ENCODE measurements at places on chromosomes 2 and 18.

- H3K36me3 ChIP-seq = peaks cover 24% of the 10 kb centered on the region
- no peak overlapping the region for H3K4me3 ChIP-seq
- H3K27me3 ChIP-seq = no peaks in the 10 kb centered on the region
- no peak for DNase-seq
- no peak overlapping the region for H3K27ac ChIP-seq
These were observed 47.5 kb downstream of the THUMPD2 start for GRCh38 chr2:39731546-39731945.

GRCh38 chr2:73856214-73856613 lies 27.5 kb downstream of the STAMBP start:
- DNase-seq = no peak
- H3K27me3 ChIP-seq = no peaks in the 10 kb centered on the region
- H3K4me3 ChIP-seq = no peak overlapping the region
- H3K4me1 ChIP-seq = peaks cover 24% of the 10 kb centered on the region
- H3K27ac ChIP-seq = no peak overlapping the region

DNA sequence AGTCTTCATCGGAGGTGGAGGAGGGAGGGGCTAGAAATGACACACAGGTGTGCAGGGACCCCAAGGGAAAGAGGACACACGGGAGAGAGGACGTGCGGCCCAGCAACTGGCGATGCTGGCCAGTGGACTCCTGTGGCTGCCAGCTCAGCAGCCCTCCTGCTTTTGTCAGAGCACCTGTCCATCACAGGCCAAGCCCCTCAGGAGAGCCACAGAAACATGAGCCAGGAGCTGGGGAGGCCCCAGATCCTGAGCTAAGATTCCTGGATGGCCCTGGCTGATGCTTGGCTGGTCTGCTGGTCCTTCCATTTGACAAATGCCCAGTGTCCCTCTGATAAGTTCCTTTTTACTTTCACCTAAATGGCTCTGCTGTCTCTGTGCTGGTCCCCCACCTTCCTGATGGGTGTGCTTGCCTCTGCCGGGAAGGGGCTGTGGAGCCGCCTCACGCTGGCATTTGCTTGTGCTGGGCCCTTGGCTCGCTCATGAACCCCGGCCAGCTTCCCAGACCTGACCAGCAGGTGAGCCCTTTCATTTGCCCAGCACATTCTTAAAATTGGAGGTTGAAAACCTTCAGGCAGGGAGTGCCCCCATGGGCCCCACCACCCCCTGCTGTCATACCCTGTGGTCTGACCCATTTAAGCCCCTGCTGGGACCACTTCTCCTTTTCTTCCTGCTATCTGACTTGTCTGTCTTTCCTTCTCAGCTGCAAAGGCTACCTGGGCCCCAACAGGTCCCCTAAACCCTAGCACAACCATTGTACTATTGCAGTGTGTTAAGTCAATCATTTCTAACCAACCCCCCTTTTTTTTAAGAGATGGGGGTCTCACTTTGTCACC lies 37.3 kb downstream of the CYP27C1 start:
- no peak overlapping the region for H3K27ac ChIP-seq
- no peak for DNase-seq
- H3K4me1 ChIP-seq = peaks cover 7% of the 10 kb centered on the region
- peaks cover 36% of the 10 kb centered on the region for H3K27me3 ChIP-seq
- H3K4me3 ChIP-seq = no peak overlapping the region

DNA sequence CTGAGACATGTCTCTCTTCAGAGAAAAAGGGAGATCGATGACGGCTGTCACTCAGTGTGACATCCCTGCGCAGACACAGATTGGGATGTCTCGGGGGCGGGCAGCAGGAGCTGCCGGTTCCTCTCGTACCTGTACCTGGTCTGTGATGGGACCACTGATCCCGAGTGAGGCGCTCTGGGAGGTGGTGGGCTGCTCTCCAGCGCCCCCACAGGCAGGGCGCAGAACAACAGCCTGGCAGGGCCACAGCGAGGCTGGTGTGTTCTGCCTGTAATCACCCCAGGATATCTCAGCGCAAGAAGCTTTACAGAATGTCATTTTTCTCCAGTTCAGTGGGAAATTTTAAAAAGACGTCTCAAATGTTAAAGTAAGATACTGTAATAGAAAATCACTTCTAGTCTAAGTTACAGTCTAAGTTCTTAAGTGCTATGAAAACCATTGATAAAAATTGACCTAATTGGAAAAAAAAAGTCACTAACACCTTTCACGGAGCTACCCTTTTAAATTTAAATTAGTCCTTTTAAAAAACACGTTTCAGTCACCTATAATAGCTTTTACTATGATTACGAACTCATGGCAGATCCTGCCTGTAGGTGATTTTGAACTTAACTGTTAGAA lies 189.8 kb downstream of the SNTG2 start:
- no peak overlapping the region for H3K27ac ChIP-seq
- no peaks in the 10 kb centered on the region for H3K27me3 ChIP-seq
- H3K4me3 ChIP-seq = no peak overlapping the region
- no peaks in the 10 kb centered on the region for H3K36me3 ChIP-seq

DNA sequence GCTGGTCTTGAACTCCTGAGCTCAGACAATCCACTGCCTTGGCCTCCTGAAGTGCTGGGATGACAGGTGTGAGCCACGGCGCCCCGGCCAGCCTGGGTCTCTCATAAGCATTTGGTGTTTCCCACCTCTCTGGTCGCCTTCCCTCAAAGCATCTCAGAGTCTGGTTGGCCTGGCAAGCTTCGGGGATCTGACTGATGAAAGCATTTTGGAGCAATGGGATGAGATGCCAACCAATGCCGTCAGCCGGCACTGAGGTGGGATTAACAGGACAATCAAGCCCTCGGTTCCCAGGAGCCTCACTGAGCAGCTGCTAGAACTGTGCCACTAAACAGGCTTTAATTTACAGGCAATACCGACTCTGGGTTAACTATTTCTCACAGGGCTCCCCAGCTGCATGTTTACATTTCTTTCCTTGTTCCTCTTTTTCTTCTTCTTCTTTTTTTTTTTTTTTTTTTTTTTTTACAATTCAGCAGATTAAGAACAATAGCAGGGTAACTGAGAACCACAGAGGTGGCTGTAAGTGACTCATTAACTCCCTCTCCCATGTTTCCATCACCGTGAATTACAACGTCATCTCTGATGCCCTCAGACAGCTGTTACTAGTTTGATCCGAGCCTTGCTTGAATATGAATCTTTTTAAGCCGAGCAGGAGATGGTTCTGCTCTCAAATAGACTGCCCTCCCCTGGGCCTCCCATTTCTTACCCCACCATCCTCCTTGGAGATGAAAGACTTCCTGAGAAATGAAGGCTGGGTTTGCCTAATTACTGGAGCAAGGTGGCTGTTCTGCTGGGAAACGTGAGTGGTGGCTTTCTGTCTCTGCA lies 37.9 kb downstream of the ODC1 start:
- H3K4me1 ChIP-seq = peaks cover 39% of the 10 kb centered on the region
- no peak for DNase-seq
- peaks cover 3% of the 10 kb centered on the region for H3K36me3 ChIP-seq
- H3K27ac ChIP-seq = no peak overlapping the region

GRCh38 chr2:207944979-207945600 lies 80.2 kb downstream of the PLEKHM3 start:
- DNase-seq = no peak
- H3K4me1 ChIP-seq = no peaks in the 10 kb centered on the region
- no peaks in the 10 kb centered on the region for H3K36me3 ChIP-seq

DNA sequence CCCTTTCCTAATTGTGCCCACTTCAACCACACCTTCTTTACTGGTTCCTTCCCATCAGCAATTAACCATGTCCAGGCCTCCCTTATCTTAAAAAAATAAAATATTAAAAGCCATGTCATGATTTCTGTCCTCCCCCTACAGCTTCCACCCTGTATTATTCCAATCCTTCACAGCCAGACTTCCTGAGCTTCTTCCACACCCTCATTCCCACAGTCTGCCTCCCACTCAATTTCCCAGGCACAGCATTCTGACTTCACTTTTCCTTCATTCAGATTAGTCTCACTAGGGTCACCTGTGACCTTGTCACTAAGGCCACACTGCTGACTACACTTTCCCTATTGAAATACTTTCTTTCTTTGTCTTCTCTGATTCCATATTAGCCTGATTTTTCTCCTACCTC lies 159.4 kb downstream of the DIS3L2 start:
- no peak overlapping the region for H3K4me3 ChIP-seq
- no peaks in the 10 kb centered on the region for H3K36me3 ChIP-seq
- no peaks in the 10 kb centered on the region for H3K4me1 ChIP-seq

- no peak for DNase-seq
- peaks cover 4% of the 10 kb centered on the region for H3K4me1 ChIP-seq
These were observed 154.1 kb downstream of the DPP4 start for GRCh38 chr2:161919873-161920272.

GRCh38 chr2:96146881-96147592 lies 1.8 kb upstream of the DUSP2 start:
- peak overlapping the region; percentile 91 for H3K27ac ChIP-seq
- peaks cover 75% of the 10 kb centered on the region for H3K4me1 ChIP-seq
- no peaks in the 10 kb centered on the region for H3K27me3 ChIP-seq
- peaks cover 17% of the 10 kb centered on the region for H3K36me3 ChIP-seq

- DNase-seq = no peak
- H3K27me3 ChIP-seq = peaks cover 13% of the 10 kb centered on the region
- peaks cover 40% of the 10 kb centered on the region for H3K4me1 ChIP-seq
- no peak overlapping the region for H3K4me3 ChIP-seq
- H3K36me3 ChIP-seq = peaks cover 8% of the 10 kb centered on the region
These were observed 60.1 kb downstream of the ST3GAL5 start for GRCh38 chr2:85828725-85829124.

GRCh38 chr2:218403810-218404209 lies 4.1 kb downstream of the CTDSP1 start:
- no peak overlapping the region for H3K4me3 ChIP-seq
- H3K27me3 ChIP-seq = no peaks in the 10 kb centered on the region
- H3K36me3 ChIP-seq = peaks cover 19% of the 10 kb centered on the region
- DNase-seq = no peak
- H3K27ac ChIP-seq = peak overlapping the region; percentile 41

DNA sequence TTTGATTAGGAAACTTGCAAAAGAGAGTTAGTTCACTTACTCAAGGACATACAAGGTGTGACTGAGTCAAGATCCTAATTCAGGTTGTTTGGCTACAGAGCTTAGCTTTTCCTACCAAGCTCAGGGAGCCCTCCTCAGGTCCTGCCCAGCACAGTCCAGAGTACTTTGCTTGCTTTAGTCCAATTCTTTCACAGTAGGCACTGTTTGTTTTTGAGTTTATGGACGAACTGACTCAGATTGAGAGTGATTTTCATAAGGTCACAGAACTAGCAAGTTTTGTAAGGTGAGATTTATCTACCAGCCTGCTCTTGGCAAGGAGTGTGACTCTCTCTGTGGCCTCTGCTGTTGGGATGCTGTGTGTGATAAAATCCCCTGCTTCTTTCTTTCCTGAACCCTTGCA lies 310.5 kb downstream of the PTPRM start:
- DNase-seq = no peak
- no peak overlapping the region for H3K4me3 ChIP-seq
- H3K4me1 ChIP-seq = no peaks in the 10 kb centered on the region

- H3K27ac ChIP-seq = no peak overlapping the region
- peaks cover 16% of the 10 kb centered on the region for H3K27me3 ChIP-seq
- H3K36me3 ChIP-seq = no peaks in the 10 kb centered on the region
- H3K4me1 ChIP-seq = no peaks in the 10 kb centered on the region
- no peak for DNase-seq
These were observed 3.9 kb downstream of the MAP3K19 start for GRCh38 chr2:135043345-135043744.

DNA sequence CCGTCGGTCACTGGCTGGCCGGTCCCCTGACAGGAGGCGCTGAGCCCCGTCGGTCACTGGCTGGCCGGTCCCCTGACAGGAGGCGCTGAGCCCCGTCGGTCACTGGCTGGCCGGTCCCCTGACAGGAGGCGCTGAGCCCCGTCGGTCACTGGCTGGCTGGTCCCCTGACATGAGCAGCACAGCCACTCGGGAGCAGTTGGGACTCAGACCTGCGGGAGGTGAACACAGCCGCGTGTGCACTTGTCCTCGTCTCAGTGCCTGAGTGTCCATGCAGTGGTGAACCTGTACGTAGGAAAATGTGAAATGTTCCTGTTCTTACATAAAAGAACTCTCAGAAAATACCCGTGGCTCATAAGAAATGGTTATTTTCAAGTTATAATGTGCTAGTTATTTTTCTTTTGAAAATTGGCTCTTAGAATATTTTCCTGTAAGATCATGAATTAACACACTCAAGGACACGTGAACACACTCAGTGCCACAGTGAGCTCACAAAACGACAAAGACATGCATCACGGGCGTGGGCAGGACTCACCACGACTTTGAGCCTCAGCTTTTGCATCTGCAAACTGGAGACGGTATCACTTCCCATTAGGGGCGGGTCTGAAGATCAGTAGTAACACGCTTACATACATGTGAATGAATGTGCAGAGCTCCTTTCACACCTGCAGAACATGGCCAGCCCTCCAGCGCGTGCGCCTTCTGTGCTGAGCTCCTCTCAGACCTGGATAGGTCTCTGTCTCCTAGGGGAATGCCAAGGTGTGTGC lies 21.1 kb upstream of the NFATC1 start:
- no peak overlapping the region for H3K27ac ChIP-seq
- H3K36me3 ChIP-seq = no peaks in the 10 kb centered on the region
- no peak overlapping the region for H3K4me3 ChIP-seq
- no peaks in the 10 kb centered on the region for H3K27me3 ChIP-seq

GRCh38 chr2:70985956-70986355 lies 7.5 kb downstream of the ANKRD53 start:
- no peak overlapping the region for H3K27ac ChIP-seq
- no peaks in the 10 kb centered on the region for H3K27me3 ChIP-seq
- peaks cover 13% of the 10 kb centered on the region for H3K4me1 ChIP-seq
- H3K4me3 ChIP-seq = no peak overlapping the region
- H3K36me3 ChIP-seq = peaks cover 15% of the 10 kb centered on the region

DNA sequence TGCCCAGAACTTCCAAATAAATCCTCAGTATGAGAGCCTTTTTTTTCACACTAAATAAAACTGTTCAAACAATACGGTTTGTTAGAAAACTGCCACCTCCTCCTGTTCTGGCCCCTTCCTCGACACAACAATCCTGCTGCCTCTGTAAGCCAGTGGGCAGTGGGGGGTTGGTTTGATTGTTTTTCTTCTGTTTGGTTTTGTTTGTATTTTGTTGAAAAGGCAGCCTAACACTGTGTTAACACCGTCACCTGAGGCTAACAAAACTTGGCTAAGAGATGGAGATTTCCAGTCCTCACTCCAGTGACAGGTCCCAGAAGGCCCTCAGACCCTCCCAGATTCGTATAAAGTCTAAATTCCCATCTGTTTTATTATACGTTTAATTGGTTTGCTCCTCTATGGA lies 402.1 kb downstream of the ZNF521 start:
- no peaks in the 10 kb centered on the region for H3K36me3 ChIP-seq
- H3K4me3 ChIP-seq = no peak overlapping the region
- no peak for DNase-seq
- H3K27me3 ChIP-seq = no peaks in the 10 kb centered on the region

GRCh38 chr2:175154661-175155082 lies 13.3 kb downstream of the ATF2 start:
- peaks cover 46% of the 10 kb centered on the region for H3K4me1 ChIP-seq
- H3K36me3 ChIP-seq = peaks cover 22% of the 10 kb centered on the region
- H3K4me3 ChIP-seq = peak overlapping the region; percentile 16
- no peaks in the 10 kb centered on the region for H3K27me3 ChIP-seq

GRCh38 chr2:15284614-15285013 lies 276.5 kb downstream of the NBAS start:
- DNase-seq = no peak
- H3K27me3 ChIP-seq = no peaks in the 10 kb centered on the region
- H3K4me3 ChIP-seq = no peak overlapping the region
- peaks cover 28% of the 10 kb centered on the region for H3K36me3 ChIP-seq
- H3K4me1 ChIP-seq = no peaks in the 10 kb centered on the region
- H3K27ac ChIP-seq = no peak overlapping the region

- H3K4me1 ChIP-seq = peaks cover 15% of the 10 kb centered on the region
- H3K27me3 ChIP-seq = no peaks in the 10 kb centered on the region
- no peak for DNase-seq
- no peak overlapping the region for H3K4me3 ChIP-seq
These were observed 29.0 kb downstream of the SLC1A4 start for GRCh38 chr2:65018141-65018582.
